ENCODE measurements at places on chromosomes 7 and 10.
A peak's percentile ranks its signal among the peaks of the same experiment; 100 is the strongest.

- no peak for DNase-seq
These were observed 50.7 kb downstream of the GDI2 start for GRCh38 chr10:5762531-5762930.

- DNase-seq = no peak
These were observed 37.7 kb downstream of the CFAP58 start for GRCh38 chr10:104391150-104391968.

GRCh38 chr7:46032942-46033341 lies 111.9 kb upstream of the IGFBP3 start:
- DNase-seq = no peak

GRCh38 chr7:79079919-79080554 lies 373.4 kb downstream of the MAGI2 start:
- DNase-seq = no peak

- DNase-seq = no peak
These were observed 2.4 kb upstream of the EXOC6 start for GRCh38 chr10:92845921-92846320.

GRCh38 chr7:36152756-36153570 lies at the start of gene EEPD1:
Gene EEPD1, plus strand, starts transcription at chr7:36153254. Its CDS starts 1,071 bp downstream, at chr7:36154325.
- DNase-seq = peak; percentile 100

DNA sequence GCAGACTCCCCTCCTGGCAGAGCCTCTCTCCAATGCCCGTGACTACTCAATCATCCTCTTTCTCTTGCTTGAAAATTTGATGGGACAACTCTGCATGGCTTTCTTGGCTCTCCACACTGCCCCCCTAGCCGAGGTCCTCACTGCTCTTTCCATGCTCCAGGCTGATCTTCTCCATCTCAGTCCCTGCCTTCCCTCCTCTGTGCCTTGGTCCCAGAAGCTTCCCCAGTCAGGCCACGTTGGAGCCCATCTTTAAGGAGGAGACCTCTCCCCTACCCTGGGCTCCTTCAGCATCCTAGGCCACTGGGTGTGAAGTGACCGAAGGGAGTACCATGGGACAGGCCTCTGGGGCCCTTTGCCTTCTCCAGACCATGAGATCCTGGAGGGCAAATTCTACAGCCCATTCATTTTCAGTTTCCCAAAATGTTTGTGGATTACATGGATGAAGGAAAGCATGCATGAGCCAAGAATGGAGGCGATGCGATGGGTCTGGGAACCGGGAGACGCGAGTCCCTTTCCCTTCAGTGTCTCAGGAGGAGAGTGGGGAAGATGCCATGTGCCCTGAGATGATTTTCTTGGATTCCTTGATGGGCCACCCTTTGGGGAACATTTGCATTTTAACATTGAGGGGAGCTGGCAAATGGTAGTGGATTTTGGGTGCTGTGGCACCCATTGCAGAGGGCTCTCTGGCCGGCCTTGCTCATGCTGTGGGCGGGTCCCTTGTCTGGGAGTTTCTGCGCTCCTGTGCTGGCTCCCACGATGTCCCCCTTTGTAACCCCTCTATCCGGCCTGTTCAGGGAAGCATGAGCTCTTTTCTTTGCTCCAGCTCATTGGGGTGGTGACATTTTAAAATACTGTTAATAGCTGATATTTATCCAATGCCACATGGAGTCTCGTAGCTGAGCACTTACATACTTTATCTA lies 376.6 kb downstream of the RPS24 start:
- no peak for DNase-seq

DNA sequence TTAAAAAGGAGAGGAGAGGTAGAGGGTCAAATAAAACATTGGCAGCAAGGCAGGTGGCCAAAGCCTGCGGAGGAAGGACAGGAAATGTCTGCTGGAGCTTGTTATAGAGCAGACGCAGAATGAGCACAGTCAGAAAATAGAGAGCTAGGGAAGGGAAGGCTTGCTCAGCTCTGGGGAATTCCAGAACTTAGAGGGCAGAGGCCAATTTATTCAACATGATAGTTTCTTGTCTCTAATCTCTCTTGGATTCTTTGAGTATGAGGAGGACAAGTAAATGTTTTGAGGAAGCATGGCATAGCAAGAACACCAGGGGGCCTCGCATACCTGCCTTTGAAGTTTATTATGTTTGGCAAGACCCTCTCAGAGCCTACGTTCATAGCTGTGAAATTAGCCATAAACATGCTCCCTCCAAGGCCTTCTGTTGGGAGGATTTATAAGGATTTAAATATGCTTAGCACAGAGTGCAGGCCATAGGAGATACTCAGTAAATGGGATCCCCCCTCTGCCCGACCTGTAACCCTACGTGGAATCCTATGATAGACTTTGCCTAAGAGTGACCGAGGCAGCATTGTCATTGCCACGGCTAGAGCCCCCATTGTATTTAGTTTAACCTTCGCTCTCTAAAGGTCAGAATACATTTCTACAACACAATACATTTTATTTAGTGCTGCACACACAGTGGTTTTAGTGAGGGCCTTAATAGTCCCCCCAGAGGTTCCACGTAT lies 293.9 kb downstream of the CCDC3 start:
- DNase-seq = peak; percentile 19

GRCh38 chr7:76513817-76514799 lies 3.8 kb downstream of the UPK3B start:
- no peak for DNase-seq

- no peak for DNase-seq
These were observed 11.6 kb downstream of the OGDHL start for GRCh38 chr10:49750546-49750945.

DNA sequence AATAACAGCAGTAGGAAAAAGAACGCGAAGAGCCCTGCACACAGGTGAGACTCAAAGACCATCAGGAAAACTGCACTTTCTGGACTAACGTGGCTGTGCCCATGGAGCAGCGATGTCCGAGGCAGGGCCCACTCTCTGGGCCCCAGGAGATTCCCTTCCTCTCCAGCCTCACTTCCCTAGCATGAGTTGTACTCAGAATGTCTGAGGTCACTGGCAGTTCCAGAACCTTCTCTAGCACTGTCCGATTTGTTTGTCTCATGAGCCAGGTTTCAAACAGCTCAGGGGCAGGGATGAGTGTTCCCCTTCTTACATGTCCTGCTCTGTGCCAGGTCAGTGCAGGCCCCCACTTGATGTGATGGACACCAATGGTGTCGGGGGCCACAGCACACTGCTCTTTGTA lies 484.2 kb downstream of the PTPRN2 start:
- DNase-seq = no peak

GRCh38 chr10:126833542-126833941 lies 71.7 kb upstream of the DOCK1 start:
- no peak for DNase-seq
